Right ventricle myocardium superior (tissue), 1 donor: ENCODE measurements at places on chromosomes 11 and 22. TPM values are rescaled to one million over a fixed set of nuclear protein-coding genes. Genes with fewer than 3 reads are reported as not detected.

SAA1 gene
- total RNA-seq, result 6.9 TPM

TSPAN4 gene
- 40.5 TPM for total RNA-seq

OR8A1 gene
- total RNA-seq, result not detected

UNC93B1 gene
- total RNA-seq, result 7.3 TPM

TMEM191B gene
- 0.32 TPM for total RNA-seq

KDM4D gene
- total RNA-seq, result 0.40 TPM

PARVG gene
- total RNA-seq, result 3.5 TPM

OR5P2 gene
- total RNA-seq, result not detected

ENTHD1 gene
- not detected for total RNA-seq

HBD gene
- not detected for total RNA-seq

NLRX1 gene
- total RNA-seq, result 34.0 TPM

FIBIN gene
- total RNA-seq, result 8.6 TPM

CHRM4 gene
- not detected for total RNA-seq

MFRP gene
- not detected for total RNA-seq

IGLL5 gene
- total RNA-seq, result not detected

SMIM35 gene
- not detected for total RNA-seq

PRODH gene
- total RNA-seq, result 11.9 TPM

MMP7 gene
- total RNA-seq, result not detected

EMID1 gene
- 0.32 TPM for total RNA-seq

GAB4 gene
- total RNA-seq, result not detected

MS4A12 gene
- not detected for total RNA-seq

C11orf91 gene
- not detected for total RNA-seq

JAM3 gene
- total RNA-seq, result 23.1 TPM
